ENCODE measurements at places on chromosomes 4 and X.

DNA sequence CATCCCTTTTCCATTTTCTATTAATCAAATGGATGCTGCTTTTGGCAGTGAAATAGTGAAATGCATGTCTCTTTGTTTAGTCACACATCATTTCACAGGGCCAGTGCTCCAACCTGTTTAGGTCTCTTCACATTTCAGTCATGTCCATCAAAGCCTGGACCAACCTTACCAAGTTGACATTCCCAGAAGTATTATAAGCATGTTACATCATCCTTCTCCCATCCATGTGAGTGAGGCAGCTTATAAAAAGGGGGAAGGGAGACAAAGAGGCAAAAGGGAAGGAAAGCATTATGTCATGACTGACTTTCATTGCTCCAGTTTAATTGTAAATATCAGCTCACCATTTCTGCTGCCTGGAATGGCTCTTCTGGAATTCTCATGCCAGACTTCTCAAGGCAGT lies 94.4 kb downstream of the NWD2 start:
- DNase-seq: no peak

DNA sequence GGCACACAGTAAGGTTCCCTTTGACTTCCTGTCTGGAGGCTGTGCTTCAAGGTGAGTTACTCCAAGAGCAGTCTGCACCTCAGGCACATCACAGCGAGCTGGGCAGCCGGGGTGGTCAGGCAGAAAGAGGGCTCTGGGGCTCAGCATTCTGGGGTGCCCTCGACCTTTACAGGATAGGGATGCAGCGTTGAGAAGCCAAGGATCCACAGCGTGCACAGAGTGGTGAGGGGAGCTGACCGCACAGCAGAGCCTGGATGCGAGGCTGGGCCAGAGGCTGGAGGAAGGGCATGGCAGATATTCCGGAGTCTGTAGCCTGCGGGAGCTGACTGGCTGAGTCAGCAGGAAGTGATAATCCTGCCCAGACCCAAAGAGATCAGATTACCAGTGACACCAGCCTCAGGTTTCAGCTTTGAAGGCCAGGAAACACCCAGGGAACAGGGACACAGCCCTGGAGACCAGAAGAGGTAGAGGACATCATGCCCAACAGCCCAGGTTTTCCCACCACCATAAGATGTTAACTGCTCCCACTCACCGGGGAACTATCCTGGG lies 38.4 kb upstream of the PDLIM3 start:
- DNase-seq: no peak

GRCh38 chr4:108795733-108796132 lies 32.9 kb upstream of the ETNPPL start:
- no peak for DNase-seq

GRCh38 chr4:132642016-132642817 lies 506.9 kb upstream of the PCDH10 start:
- peak; percentile 40 for DNase-seq

Data from NCI-H1417 treated with DMSO at 0.1 percent for 48 hours (cell line).